Kidney tubule cell (primary cell): ENCODE measurements at places on chromosomes 7 and 10.

DNA sequence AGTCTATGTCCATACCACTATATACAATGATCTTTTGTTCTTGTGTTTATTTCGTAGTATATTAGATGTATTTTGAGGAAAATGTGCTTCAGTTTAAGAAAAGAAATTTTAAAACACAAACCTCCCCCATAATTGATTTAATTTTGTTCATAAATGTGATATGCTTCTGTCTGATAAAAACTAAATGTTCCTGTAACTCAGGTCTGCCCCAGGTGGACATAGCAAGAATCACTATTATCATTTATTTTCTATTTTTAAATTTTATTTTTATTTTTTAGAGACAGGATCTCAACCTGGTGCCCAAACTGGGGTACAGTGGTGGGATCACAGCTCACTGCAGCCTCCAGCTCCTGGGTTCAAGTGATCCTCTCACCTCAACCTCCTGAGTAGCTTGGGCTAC lies 43.2 kb downstream of the BEND7 start:
- DNase-seq: peak; percentile 2

GRCh38 chr7:129295015-129295423 lies 70.2 kb downstream of the AHCYL2 start:
- peak; percentile 51 for DNase-seq

GRCh38 chr7:47638679-47639315 lies 56.9 kb upstream of the TNS3 start:
- DNase-seq: no peak

DNA sequence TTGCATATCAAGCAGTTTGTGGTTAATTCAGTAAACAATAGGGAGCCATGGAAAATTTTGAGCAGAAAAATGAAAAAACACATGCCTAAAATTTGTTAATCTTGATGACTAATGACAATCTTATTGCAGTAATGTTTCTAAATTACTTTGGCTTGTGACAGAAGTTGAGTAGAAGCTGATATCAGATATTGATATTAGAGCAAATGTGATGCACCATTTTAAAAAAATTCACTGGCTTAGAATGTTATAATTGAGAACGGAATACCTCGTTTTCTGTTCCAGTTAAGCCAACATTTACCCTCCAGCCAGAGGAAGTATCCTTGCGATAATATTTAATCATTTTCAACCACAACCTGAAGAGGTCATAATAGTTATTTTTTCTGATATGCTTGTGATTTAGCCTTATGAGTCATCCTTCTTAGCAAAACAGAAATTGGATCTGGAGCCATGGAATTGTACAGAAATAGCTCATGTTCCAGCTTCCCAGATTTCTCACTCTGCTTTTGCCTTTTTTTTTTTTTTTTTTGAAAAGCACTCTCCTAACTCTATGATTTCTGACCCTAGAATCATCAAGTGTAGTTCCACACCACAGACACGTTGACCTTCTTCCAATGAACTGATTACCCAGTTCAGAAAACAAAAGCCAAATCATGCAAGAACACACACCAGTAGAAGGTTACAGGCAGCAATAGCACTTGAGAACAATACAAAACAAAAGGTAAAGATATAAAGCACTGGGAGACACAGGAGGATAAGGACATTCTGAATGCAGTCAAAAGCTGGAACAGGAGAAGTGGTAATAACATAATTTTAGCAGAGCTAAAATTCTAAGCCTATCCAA lies 96.8 kb upstream of the PHYHIPL start:
- peak; percentile 71 for DNase-seq

DNA sequence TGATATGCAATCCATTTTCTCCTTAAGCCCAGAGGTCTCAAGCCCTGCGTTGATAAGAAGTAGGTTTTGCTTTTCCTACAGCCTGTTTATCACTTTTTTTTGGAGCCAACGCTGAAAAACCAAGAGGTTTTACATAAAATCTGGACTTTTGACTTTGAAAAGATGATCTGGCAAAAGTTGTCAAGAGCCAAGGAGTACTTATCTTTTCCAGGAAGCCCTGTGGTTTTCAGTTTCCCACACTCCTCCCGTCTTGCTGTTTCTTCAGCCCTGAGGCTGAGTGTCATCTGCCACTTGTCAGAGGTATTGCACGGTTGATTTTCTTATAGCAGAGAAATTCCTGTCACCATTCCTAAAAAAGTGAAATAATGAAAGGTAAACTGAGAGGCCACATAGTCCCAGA lies 108.7 kb downstream of the TYW1 start:
- no peak for DNase-seq

DNA sequence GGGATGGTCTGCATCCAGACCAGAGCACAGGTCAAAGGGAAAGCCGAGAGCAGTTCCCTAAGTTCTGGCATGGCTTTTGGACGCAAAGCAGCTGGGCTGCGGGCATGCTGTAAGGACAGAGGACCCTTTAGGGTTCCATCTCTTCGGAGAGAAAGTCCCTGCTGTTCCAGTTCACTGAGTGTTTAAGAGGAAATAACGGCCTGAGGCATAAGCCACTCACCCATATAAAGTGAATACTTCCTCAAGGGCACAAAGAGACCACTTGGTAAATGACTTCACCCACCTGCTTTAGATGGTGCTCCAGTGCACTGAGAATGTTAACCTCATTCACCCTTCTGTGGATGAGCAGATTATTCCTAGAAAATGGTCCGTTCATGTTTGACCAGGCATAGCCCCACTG lies 586.7 kb upstream of the GALNT17 start:
- DNase-seq: peak; percentile 59

GRCh38 chr7:70237831-70238575 lies 639.7 kb downstream of the AUTS2 start:
- DNase-seq: no peak

DNA sequence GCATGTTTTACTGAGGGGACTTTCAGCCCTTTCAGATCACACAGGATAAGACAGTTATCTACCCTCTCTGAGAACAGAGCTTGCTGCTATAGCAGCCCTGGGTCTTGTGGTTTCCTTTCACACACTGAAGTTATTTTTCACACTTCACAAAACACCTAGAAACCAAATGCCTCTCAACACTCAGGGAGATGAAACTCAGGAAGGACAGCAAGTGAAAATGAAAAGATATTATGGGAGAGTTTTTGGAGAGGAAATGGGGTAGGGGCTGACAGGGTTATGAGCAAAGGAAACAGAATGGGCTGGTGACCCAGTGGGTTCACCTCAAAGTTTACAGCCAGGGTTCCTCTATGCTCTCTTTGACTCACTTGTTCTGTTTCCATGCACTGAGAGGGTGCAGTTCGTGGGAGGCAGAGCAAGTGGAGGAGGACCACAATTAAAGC lies 17.0 kb upstream of the GIMAP2 start:
- DNase-seq: no peak

- DNase-seq: peak; percentile 63
These were observed 169.5 kb downstream of the FANK1 start for GRCh38 chr10:126065751-126066377.

DNA sequence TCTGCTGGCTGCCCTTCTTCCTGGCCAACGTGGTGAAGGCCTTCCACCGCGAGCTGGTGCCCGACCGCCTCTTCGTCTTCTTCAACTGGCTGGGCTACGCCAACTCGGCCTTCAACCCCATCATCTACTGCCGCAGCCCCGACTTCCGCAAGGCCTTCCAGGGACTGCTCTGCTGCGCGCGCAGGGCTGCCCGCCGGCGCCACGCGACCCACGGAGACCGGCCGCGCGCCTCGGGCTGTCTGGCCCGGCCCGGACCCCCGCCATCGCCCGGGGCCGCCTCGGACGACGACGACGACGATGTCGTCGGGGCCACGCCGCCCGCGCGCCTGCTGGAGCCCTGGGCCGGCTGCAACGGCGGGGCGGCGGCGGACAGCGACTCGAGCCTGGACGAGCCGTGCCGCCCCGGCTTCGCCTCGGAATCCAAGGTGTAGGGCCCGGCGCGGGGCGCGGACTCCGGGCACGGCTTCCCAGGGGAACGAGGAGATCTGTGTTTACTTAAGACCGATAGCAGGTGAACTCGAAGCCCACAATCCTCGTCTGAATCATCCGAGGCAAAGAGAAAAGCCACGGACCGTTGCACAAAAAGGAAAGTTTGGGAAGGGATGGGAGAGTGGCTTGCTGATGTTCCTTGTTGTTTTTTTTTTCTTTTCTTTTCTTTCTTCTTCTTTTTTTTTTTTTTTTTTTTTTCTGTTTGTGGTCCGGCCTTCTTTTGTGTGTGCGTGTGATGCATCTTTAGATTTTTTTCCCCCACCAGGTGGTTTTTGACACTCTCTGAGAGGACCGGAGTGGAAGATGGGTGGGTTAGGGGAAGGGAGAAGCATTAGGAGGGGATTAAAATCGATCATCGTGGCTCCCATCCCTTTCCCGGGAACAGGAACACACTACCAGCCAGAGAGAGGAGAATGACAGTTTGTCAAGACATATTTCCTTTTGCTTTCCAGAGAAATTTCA lies 1.7 kb downstream of the ADRB1 start:
- DNase-seq: peak; percentile 52

DNA sequence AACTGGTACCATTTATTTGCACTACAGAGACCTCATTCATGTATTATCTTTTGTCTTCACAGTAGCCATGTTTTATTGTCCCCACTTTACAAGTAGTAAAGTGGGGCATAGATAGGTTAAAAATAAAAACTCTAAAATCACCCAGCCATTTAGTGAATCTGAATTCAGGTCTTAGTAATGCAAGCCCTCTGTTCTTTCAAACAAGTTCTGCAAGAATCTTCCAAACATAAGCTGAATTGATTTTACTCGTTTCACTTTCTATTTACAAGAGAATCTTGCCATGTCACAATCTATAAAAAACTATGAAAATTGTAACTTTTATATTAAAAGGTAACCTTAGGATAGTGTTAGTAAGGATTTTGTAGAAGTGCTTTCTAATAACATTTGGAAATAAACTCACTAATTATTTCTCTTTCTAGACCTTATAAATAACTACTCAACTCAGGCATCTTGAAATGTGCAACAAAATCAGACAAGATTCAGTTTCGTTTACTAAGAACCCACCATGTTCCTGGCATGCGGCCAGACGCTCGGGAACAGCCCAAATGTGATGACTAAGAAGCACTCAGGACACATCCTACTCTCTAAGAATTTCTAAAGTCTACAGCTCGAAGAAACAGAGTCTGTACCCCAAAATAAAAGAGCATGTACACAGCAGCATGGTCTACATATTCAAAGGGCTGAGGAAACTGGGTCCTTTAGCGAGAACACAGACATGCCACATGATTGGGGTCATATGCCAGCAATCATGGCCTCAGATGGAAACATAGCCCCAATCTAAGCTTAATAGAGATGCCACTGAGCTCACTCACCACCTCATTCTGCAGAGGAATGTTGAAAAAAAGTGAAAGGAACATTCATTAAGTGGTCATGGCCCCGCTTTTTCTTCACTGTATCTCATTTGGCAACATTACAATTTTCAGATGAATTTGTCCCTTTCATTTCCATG lies 167.6 kb downstream of the AMPH start:
- DNase-seq: peak; percentile 20
